ENCODE measurements at places on chromosomes 6 and 20.

DNA sequence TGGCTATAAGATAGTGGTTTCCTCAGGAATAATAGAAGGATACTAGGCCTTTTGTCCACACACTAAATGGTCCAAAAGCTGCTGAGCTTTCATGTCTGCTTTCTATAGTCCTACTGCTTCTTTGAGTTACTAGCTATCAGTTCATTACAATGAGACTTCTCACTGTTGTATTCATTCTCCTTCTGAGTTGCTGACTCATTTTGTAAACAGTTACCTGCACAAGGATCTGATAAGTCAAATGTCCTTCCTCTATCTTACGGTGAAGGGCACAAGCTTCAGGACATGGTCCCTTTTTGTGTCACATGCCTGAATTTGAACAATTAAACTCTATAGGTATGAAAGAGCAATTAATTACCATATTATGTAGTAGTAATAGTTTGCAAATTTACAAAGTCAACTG, 90.5 kb downstream of the MAN1A1 start:
- DNase-seq, result no peak

DNA sequence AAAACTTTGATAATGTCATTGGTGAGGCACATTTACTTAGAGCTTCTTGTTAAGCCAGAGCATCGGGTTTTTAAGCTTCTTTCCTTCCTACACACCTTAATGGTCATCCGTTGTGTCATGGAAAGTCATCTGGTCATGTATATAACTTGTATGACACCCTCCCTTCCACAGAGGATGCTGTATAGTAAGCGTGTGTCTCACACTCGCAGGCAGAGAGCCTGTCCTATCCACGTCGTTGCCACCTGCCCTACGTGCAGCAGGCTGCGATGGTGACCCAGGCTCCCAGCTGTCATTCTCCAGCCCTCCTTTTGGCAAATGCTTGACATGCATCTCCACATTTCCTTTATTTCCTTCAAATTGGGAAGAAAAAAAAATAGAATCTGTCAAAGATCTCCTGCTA, 85.6 kb downstream of the MYB start:
- DNase-seq, result no peak

GRCh38 chr6:39078695-39079094, 30.1 kb downstream of the GLP1R start:
- no peak for DNase-seq

GRCh38 chr6:148926478-148926877, 179.6 kb downstream of the UST start:
- no peak for DNase-seq

- no peak for DNase-seq
Measured at GRCh38 chr6:22295145-22295544, 1.7 kb downstream of the PRL start.
